NCI-H1694 treated with DMSO at 0.1 percent for 48 hours (cell line): ENCODE measurements at places on chromosomes 5 and 9.

GRCh38 chr5:68215898-68216244 is 315 bp downstream of the PIK3R1 start:
- DNase-seq, result peak; percentile 56

DNA sequence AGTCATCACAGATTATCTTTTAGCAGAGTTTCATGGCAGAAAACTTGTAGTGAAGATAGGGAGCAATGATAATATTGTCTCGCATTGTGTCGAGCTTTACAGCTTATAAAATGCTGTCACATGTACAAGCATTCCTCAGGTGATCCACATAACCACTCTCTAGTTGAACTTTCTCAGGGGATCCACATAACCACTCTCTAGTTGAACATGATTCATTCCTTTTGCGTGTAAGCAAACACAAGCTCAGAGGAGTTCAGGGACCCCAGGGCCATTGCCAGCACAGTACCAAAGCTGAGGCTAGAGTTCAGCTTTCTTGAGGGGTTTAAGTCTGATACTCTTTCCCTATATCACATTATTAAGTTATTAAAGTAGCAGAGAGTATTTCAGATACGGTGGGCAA is 86.7 kb downstream of the CDH6 start:
- DNase-seq, result no peak

DNA sequence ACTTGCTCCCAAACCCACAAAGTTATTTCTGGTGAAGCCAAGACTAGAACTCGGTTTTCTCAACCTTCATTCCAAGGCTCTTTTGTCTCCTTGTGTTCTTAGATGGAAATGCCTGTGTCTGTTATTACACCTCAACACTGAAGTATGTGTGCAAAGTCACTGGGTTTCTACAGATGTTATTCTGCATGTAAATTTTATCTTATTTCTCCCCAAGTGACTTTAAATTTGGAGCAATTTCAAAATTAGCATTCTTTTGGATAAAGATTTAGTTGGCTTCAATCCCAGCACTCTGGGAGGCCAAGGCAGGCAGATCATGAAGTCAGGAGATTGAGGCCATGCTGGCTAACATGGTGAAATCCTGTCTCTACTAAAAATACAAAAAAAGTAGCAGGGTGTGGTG is 104.4 kb upstream of the GNA14 start:
- no peak for DNase-seq

DNA sequence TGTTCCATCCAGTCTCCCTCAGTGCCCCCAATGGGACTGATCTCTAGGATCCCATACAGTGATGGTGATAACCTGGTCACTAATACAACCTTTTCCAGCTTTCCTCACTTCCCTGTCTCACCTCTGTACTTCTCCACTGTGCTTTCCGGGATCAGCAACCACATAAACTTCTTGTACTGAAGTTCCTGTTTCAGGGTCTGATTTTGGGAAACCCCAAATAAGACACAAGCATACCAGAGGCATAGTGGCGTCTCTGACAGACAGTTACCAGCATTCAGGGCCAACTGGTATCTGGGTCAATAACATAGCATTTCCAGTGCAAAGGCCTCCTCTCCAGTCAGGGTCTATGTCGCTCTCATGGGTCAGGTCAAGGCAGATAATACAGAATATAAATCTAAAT is 64.3 kb downstream of the GLDC start:
- DNase-seq, result no peak

DNA sequence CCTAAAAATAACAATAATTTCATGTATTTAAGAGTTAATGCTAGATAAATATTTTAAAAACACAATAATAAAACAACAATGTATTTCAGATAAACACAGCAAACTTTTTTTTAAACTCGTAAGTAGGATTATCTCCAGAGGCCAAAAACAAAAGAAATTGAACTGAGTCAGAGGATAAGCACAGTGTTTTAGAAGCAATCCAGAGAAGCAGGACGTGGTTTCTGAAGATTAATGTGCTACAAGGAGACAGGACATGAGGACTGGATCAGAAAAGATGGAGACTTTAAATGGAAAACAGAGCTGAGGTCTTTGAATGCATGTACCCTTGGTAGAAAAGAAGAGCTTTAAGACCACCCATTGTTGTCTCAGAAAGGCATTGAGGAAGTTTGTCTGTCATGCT is 491.2 kb upstream of the TLE4 start:
- no peak for DNase-seq

GRCh38 chr5:95949810-95950209 is 11.8 kb downstream of the ELL2 start:
- DNase-seq, result no peak

DNA sequence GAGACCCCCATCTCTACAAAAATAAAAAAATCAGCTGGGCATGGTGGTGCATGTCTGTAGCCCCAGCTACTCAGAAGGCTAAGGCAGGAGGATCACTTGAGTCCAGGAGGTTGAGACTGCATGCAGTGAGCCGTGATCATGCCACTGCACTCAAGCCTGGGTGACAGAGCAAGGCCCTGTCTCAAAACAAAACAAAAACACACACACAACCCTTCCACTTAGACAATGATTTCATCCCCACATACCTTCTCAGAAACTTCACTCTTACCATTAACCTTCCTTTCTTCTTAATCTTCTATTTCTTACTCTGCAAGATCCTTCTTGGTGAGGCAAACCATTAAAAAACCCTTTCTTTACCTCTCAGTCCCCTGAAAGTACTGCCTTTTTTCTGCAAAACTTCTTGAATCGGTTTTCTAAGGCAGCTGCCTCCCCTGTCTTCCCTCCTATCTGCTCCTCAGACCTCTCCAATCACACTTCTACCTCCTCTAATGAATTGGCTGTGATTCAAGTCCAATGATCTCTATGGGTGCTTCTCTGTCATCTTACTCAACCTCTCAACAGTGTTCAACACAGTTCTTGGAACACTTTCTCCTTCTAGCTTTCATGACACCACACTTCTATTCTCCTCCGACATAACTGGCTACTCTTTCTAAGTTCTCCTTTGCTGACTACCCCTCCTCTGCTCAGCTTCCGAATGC is 47.3 kb downstream of the PFDN1 start:
- DNase-seq, result no peak

- no peak for DNase-seq
Measured at GRCh38 chr9:96302021-96302420, at the start of gene HSD17B3. TSS of gene HSD17B3 (minus strand) at chr9:96302176. CDS start at chr9:96302104, 72 bp downstream.

- DNase-seq, result no peak
Measured at GRCh38 chr9:133961226-133962165, 30.6 kb downstream of the VAV2 start.

DNA sequence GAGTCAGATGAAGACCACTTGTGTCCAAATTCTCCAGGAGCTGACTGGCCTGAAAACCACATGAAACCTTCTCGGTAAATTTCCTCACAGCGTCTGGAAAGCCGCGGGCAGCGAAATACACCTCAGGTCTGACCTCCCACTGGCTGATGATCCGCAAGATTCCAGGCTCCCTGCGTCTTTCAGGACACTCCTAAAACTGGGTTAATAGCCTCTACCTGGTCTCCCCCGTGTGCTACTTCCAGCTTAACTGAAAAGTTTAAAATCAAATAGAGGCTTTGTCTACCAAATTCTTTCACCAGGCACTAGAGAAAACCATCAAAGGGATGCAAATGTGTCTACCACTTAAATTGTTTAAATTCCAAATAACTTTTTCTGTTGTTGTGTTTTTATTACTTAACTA is 312.6 kb downstream of the DRD1 start:
- DNase-seq, result no peak

- no peak for DNase-seq
Measured at GRCh38 chr5:34771076-34771475, 67.9 kb upstream of the TTC23L start.

DNA sequence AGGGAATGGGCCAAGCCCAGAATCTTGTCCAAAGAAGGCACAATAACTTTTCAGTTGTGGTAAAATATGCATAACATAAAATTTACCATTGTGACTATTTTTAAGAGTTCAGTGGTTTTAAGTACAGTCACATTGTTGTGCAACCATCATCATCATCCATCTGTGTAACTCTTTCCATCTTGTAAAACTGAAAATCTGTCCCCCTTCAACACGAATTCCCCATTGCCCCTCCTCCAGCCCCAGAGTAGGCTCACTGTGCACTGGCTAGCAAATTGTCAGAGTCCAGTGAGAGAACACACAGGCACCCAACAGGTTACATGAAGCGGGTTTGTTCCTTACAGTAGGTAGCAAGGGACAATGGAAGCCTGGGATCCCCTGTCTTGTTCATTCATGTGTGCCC is 13.7 kb downstream of the BARX1 start:
- no peak for DNase-seq

DNA sequence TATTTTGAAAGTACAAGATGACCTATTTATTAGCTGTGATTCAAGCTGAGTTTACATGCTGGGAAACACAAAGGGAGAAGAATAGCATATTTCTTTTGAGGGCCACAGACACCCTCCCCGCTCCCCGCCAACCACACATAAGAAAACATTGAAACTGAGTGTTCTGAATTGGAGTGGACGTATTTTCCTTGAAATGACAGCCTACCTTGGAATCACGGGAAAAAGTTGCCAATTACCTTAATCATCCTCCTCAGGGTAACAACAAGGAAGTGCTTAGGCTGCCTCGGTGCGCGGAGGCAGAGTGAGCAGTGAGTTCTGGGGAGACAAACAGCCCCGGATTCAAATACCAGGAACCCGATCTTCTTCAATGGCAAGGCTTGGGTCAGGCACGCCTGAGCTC is 31.4 kb downstream of the CFAP77 start:
- no peak for DNase-seq

GRCh38 chr9:20996809-20997208 is 34.6 kb downstream of the HACD4 start:
- no peak for DNase-seq

- DNase-seq, result no peak
Measured at GRCh38 chr5:32598260-32598937, 13.0 kb downstream of the SUB1 start.

DNA sequence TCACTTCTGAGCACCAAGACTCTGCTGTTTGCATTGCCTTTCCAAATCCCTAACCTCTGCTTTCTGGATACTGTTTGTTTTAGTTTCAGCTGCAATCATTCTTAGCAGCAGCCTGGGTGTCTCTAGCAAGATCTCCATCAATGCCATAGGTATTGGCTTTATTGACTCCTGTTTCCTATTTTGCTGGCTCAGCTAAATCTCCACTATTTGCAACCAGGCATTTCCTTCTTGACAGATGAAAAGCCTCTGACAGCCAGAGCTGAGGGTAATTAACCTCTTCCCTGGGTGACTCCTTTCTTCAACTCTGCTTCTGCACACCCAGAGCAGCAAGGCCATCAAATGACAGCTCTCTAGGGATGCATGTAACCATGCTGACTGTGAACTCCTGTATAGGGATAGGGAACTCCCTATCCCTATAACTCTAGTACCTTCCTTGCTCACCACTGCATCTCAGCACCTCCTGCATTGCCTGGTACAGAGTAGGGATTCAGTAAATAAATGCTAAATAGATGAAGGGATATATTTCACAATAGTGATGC is 293.5 kb downstream of the TRIM32 start:
- DNase-seq, result no peak

- no peak for DNase-seq
Measured at GRCh38 chr5:29017501-29017900, 1979.1 kb upstream of the CDH9 start.

- no peak for DNase-seq
Measured at GRCh38 chr5:155595791-155596190, 582.2 kb downstream of the KIF4B start.

GRCh38 chr5:59790776-59791475 is 102.6 kb downstream of the PDE4D start:
- no peak for DNase-seq

DNA sequence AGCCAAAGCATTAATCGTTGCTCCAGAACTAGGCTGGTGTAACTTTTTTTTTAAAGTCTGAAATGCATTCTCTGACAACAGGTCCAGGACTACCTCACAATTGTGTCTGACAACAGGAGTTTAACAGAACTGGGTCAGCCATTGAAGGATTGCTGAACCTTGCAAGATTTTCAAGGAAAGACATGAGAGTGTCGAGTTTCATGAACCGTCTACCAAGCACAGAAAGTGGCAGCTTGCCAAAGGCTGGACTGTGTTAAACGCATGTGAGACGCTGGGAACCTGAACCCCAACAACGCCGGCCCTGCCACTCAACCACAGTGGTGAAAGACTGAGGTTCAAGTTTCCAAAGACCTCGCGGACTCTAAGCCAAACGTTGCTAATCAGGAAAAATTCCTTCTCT is 79.1 kb downstream of the LHFPL2 start:
- no peak for DNase-seq

- no peak for DNase-seq
Measured at GRCh38 chr5:145906401-145906800, 30.0 kb upstream of the SH3RF2 start.

DNA sequence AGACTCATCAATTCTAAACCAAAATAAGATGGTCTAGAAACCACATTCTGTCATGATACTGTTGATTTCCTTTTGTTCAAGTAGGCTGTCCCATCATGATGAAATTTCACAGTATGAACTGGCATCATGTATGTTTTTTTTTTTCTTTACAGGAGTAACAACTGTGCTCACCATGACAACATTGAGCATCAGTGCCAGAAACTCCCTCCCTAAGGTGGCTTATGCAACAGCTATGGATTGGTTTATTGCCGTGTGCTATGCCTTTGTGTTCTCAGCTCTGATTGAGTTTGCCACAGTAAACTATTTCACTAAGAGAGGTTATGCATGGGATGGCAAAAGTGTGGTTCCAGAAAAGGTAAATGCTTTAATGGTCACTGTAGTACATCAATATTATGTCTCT is 47.6 kb downstream of the GABRA1 start:
- no peak for DNase-seq

- DNase-seq, result no peak
Measured at GRCh38 chr9:122033775-122034373, 59.2 kb downstream of the TTLL11 start.
